Omental fat pad (tissue), 4 donors: ENCODE measurements at places on chromosomes 7 and 10.

DNA sequence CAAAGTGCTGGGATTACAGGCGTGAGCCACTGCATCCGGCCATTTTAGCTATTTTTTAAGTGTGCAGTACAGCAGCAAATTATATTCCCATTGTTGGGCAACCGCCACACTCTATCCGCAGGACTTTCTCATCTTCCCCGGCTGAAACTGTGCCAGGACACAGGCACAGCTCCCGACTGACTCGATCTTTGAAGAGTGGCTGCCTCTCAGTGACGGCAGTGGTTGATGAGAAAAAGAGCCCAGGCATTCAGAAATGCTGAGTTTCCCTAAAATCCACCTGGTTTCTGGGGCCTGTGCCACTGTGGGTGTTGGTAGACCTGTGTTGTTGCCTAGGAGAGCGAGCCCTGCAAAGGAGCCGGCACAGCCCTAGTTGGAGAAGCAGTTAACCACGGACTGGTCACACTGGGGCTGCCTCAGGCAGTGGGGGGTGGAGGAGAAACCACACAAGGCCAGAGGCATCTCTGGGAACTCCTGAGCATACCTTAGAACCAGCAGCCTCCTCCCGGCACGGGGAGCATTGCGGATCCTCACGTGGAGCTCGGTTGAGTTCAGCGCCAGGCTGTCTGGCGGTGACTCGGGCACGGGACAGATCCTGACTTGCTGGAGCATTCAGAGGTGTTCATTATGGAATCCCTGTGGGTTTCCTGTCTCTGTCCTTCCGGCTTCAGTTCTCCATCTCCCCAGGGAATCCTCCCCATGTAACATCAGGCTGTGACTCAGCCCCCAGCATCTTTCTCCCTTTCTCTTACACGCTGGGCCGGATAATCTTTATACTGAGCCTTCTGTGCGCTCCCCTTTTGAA is 16.2 kb downstream of the PFKFB3 start:
- no peak for DNase-seq

DNA sequence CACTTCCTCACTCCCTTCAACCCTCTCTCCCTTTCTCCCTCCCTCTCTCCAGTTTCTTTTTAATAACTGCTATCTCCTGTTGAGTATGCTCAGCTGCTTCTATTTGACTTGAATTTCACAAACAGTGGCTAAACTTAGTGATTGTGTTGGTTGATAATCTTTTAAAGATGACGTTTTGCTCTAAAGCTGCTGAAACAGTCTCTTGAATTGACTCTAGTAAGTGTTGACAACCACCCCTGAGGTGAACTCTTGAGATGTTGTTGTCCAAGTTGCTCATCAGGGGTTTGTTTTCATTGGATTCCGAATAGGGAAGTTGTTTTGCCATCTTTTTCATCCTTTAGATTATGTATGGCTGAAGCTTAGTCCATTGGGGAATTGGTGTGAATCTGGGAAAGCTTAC is 176.2 kb downstream of the TWIST1 start:
- DNase-seq, result no peak

DNA sequence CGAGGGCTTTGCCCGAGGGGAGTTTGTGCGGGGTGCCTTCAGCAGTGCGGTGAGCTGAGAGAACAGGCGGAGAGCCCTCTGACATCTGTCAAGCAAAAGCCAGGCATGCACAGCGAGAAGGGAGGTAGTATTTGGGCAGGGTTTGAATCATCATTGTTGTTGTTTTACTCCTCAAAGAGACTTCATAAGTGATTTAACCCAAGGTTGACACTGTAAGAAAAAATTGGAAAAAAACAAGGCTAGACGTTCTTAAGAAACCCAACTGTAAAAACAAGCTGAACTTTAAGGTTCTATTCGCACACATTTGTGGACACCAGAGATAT is 1.3 kb downstream of the ADAM22 start:
- no peak for DNase-seq

DNA sequence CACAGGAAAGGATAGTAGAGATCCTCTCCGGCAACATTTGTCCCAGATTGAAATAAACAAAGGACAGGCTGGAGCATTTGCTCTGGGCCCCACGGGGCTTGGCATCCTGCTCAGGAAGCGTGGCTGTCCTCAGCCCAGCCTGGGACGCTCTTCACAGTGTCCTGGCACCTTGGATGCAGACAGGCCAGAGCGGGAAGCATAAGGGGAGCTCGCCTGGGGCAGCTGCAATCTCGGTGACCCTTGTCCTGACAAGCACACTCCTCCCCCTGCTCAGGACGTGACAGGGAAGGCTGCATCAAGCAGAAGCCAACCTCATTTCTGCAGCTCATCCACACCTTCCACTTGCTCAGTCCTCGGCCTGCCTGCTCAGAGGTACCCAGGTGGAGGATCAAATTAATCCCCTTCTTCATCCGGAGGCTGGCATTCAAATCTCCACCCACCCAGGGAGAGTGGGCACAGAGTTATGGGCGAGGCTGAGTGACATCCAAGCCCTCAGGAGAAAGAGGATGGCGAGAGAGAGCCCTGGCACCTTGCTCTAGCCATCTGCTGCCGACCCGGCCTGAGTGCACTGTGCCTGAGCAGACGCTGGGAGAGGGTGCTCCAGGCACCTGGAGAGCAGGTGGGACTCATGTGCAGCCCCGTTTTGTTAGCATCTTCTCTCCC is 47.6 kb downstream of the ABRAXAS2 start:
- DNase-seq, result no peak

DNA sequence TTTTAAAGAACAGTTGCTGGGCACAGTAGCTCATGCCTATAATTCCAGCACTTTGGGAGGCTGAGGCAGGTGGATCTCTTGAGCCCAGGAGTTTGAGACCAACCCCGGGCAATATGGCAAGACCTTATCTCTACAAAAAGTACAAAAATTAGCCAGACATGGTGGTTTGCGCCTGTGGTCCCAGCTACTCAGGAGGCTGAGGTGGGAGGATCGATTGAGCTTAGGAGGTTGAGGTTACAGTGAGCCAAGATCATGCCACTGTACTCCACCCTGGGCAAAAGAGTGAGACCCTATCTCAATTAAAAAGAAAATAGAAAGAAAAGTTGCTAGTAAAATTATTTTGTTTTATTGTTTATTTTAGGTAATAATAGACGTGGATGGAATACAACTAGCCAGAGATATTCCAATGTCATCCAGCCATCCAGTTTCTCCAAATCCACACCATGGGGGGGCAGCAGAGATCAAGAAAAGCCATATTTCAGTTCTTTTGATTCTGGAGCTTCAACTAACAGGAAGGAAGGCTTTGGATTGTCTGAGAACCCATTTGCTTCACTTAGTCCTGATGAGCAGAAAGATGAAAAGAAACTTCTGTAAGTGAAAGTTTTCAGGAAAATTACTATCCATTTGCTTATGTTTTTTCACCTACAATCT is 3.0 kb downstream of the NUP42 start:
- no peak for DNase-seq

GRCh38 chr10:99531696-99532593 is 797 bp upstream of the NKX2-3 start:
- DNase-seq, result no peak

DNA sequence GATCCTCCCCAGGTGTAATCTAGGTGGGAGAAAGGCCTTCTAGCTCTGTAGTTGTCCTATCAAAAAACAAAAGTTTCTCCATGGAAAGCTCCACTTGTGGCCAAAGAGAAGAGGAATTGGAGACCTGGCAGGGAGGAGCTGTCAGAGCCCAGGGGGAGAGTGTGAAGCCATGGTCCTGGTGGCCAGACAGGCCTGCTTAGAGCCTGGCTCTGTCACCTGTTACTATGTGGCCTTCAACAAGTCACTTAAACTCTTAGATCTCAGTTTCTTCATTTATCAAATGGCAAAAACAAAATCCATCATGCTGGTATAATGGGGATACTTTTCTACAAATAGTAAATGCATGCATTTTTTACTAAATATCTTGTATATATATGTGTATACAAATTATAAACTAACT is 59.0 kb upstream of the NFE2L3 start:
- no peak for DNase-seq

DNA sequence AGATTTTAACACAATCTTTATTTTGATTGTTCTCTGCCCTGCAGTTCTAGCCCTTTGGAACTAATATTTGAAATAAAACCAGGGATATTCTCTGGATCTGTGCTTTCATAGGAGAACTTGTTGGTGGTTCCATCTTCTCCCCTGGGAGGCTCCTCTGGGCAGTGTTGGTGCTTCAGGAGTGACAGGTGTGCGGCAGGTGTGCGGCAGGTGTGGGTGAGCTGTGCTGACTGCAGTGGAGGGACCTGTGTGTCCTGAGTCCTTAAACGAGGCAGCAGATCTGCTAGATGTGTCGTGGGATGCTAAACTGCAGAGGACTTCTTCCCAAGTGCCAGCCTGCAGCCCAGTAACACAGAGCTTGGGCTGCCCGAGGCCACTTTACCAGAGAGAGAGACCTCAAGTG is 98.4 kb downstream of the LYZL1 start:
- no peak for DNase-seq

DNA sequence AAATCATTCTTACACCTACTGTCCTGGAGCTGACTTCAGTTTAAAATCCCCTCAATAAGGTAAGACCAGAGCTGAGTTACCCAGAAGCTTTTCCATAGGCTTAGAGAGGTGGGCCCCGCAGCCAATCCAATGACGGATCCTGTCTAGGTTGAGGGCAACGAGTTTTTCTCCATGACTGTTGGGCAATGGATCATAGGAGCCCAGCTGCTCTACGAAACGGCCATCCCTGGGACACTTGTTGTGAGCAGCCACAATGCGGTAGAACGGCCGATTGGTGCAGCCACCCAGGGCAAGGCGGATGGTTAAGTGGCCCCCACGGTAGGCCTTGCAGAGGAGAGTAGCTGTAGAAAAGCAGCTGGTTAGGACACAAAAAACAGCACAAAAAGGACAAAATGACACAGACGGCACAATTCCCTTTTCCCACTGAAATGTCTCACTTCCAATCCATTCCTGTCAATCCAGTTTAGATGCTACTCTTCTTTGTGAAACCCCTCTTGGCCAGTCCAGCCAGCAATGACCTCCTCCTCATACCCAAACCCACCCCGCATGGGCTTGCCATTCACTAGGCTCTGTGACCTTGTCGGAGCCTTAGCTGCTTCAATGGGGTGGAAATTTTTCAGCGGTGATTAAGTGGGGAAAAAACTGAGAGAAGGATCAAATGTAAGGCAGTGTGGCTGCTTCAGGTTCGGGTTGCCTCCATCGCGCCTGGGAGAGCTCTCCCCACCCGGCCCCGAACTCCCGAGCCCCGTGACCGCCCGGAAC is 580 bp downstream of the MRPS16 start:
- DNase-seq, result no peak

- no peak for DNase-seq
Observed at GRCh38 chr10:71184421-71184820, 27.9 kb upstream of the UNC5B start.
